ENCODE measurements at places on chromosomes 2 and 18.

GRCh38 chr2:50355891-50356290, 676.0 kb downstream of the NRXN1 start:
- no peak for DNase-seq

DNA sequence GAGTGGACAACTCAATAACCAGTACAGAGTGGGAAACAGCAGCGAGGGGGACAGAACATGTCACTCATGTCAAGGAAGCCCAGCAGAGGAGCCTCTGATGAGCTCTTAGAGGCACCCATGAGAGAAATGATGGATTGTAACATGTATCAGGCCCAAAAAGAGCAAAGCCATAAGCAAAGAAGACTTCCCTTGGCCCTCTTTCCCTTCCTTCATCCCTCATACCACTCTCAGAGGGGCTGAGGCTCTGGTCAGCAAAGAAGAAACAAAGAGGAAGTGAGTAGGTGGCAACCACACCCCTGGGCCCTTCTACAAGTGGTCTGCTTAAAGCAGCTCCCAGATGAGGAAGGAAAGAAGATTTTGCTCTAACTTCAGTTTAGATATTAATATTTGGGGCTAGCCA, 112.8 kb downstream of the CDC42EP3 start:
- no peak for DNase-seq

- DNase-seq = no peak
These were observed 197.1 kb downstream of the BCL11A start for GRCh38 chr2:60356346-60356745.

GRCh38 chr18:41323044-41323443, 632.0 kb upstream of the PIK3C3 start:
- no peak for DNase-seq

DNA sequence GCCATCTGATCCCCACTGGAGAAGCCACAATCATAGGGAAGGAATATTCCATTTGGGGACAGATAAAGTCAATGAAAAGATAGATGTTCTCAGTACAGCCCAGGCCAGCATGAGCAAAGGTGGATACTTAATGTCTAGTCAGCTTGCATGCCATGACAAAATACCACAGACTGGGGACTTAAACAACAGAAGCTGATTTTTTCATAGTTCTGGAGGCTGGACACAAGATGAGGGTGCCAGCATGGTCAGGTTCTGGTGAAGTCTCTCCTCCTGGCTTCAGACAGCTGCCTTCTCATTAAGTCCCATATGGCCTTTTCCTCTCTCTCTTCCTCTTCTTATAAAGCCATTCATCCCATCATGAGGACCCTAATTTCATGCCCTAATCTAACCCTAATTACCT, 116.1 kb upstream of the CYP1B1 start:
- no peak for DNase-seq

DNA sequence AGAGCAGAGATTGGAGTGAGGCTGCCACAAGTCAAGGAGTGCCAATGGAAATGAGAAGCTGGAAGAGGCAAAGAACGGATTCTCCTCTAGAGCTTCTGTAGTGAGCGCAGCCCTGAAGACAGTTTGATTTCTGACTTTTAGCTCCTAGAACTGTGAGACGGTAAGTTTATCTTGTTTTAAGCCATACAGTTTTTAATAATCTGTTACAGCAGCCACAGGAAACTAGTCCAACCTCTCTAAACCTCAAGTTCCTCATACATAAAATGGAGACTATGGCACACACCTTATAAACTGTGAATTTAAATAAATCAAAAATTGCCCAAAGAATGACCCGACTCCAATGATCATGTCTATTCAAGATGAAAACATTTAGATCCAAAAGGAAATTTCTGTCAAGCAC, 596.5 kb downstream of the BCL11A start:
- no peak for DNase-seq

GRCh38 chr2:227057060-227057459, 106.9 kb downstream of the COL4A4 start:
- no peak for DNase-seq

GRCh38 chr18:74013955-74014354, 133.7 kb downstream of the FBXO15 start:
- no peak for DNase-seq

GRCh38 chr18:66264130-66264529, 339.8 kb downstream of the CDH19 start:
- no peak for DNase-seq

DNA sequence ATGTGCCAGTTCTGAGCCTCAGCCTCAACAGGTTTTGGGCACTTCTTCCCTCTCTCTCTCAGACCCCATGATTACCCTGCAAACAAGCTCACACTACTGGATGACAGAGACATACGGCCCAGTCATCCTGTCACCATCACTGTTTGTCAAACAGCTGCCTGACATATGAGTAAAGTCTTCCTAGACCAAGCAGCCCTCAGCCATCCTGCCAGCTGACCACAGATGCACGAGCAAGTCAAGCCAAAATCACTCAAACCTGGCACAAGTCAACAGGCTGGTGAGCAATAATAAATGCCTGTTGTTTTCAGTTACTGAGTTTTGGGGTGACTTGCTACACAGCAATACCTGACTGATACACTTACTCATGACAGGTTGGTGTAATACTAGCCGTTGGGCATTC, 75.5 kb upstream of the KLF7 start:
- DNase-seq = no peak

DNA sequence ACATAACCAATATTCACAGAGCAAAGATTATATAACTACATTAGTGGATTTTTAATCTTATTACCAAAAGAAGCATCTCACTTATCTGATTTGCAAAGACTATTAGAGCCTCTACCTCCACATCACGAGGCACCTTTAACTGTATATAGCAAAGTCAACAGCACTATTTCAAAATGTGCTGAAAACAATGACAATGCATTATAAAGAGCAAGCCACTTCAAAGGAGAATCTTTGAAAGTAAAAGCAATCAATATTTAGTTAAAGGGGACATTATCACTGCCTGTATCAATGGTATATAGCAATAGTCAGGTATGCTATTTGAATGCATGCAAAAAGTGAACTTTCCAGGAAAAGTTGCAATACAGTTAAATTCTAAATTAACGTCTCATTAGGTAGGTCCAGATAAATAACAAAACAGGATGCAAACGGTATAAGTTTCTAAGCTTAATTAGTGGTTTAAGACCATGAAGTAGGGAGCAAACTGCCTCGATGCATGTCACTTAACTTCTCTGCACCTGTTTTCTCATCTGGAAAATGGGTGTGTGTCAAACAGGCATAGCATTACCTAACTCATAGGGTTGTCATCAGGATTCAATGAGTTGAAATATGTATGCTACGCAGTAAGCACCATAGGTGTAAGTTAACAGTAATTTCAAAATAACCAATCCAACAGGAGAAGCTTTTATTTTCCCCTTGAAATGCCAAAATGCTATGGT, 31.6 kb downstream of the ATL2 start:
- DNase-seq = no peak

DNA sequence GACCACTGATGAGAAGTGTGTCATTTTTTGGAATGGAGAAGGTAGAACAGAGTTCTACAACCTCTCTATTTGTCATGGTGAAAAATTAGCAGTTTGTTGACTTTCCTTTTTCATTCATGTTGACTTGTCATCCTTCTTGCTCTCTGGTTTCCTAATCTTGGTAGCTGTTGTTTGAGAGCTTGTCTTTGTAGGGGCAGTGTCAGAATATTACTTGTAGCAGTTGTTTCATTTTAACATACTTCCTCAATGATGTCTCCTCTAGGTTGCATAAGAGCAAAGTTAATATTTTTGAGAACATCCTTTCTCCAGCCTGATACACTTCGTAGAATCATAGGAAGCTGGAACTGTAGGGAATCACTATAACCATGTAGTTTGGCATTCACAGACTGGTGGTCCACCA, 368.2 kb upstream of the FANCL start:
- DNase-seq = no peak

- DNase-seq = peak; percentile 31
These were observed 23.0 kb downstream of the ERMN start for GRCh38 chr2:157302492-157303099.

DNA sequence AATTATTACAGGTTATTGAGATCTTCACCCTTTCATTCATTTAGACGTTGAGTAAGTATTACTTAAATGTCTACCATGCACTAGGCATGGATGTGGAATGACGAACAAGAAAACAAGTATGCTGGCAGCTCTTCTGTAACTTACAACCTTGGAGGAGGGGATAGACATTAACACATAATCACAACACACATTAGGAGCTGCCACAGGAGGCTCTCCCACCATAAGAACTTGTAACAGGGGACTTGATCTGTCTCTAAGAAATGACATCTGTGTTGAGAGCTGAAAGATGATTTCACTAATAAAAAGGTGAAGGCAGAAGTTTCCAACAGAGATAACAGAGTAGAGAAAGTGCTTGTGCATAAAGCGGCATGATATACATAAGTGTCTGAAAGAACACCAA, 384.7 kb upstream of the ZEB2 start:
- no peak for DNase-seq

DNA sequence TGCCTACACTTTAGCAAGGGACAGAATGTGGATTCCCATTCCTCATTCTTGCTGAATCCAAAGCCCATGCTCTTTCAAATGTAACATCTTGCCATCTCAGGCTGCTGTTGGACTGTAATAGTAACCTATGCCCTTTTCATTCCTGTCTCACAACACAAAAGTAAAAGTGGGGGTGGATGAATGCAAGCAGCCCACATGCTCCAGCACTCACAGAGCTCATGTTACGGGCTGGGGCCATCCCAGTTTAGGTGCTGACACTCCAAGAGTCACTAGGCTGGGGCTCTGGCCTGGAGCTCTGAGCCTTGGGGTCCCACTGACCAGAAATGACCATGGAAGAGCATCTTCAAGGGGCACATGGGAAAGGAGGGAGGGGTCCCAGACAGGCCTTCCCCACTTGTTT, 47.6 kb downstream of the CCBE1 start:
- DNase-seq = no peak

DNA sequence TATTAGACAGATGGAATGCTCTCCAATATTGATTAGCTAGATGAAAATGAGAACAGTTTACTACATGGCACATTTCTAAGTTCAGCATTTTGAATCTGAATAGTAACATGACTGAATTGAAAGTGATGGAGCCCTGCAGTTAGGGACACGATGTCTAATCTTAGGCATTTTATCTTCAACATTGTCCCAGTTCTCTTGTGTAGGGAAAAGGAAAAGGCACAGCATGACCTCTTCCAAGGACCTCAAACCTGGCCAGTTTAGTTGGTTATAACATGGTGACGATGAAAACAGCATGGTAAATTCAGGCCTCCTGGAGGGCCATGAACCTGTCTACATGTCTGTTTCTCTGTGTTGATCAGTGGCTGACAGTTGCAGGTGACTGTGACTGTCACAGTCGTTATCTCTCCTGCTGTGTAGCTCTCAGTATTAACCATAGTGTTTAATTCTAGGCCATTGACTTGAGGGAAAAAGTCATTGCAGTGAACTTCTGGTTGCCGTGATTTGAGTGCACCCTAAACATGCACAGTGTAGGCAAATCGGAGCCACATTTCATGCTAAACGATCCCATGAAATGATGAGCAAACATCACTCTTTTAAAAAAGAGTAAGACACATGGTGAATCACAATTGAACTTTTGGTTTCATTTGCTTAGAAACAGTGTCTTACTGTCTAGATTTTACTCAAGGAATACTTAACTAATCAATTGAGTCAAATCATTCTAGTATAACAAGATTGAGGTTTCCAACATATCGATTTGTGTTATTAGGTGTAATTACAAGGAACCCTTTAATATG, 129.7 kb downstream of the PHLPP1 start:
- no peak for DNase-seq

DNA sequence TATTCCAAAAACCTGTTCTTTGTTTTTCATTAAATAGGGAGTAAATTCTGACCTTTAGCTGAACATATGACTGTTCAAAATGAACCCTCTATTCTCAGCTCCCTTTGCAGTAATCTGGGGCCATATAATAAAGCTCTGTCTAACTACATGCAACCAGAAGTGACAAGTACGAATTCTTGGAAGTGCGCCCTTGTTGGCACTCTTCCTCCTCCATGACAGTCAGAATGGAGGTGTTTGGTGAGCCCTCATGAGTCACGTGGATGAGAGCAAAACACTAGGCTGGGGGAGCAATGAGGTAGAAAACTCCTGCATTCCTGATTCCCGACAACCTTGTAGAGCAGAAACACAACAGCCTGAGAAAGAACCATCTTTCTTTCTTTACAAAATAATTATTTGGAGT, 552.9 kb downstream of the FBXO15 start:
- DNase-seq = no peak

- DNase-seq = no peak
These were observed 669 bp upstream of the PIKFYVE start for GRCh38 chr2:208265371-208265800.

DNA sequence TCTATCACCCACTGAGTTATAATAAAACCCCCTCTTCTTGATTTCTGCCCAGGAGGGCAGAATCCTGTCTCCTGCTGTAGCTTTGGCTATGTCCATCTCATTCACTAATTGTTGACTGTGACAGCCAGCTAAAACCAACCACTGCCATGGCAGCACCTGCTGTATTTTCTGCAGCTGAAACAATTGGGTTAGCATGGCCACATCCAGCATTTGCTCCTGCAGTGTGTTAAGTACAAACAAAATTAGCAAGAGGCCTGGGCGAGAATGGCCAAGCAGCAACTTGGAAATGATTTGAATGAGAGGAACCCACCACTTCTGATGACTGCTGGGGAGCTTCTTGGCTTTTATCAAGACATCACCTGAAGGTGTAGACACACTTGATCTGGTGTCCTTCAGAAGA, 89.4 kb upstream of the LRRTM1 start:
- DNase-seq = no peak

GRCh38 chr2:177900082-177900481, 172.5 kb downstream of the PDE11A start:
- no peak for DNase-seq

DNA sequence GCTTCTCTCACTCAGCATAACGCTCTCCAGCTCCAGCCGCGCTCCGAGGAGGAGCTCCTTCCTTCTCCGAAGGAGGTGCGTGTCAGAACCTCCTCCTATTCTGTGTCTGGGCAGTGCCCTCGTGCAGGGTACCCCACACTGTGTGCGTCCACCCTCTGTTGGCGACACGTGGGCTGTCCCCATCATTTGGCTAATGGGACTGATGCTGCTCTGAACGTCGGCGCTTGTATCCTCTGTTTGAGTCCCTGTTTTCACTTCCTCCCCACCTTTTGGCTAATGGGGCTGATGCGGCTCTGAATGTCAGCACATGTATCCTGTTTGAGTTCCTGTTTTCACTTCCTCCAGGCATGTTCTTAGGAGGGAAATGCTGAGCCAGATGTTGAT, 22.2 kb downstream of the KCNG2 start:
- DNase-seq = no peak
